ENCODE measurements at places on chromosomes 4 and X.
A peak's percentile ranks its signal among the peaks of the same experiment; 100 is the strongest.

DNA sequence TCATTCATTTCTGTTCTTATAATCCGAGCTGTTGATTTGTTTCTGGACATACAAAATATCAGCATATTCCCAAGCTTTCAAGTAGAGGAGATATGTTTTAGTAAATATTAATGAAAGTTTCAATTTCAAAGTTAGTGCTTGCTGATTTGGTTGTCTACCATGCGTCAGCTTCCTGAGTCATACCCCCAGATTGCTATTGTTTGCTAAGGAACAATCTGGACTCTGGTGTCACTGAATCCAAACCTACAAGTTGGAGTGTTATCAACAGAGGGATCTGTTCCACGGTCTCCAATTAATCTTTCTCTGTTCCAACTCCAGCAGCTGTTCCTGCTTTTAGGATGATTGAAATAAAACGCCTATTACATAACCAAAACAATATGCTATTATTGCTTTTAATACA, 96.1 kb upstream of the FAM9A start:
- no peak for DNase-seq

GRCh38 chr4:84484236-84484635, 14.9 kb downstream of the NKX6-1 start:
- DNase-seq = no peak

GRCh38 chr4:181877329-181877848, 365.8 kb upstream of the TENM3 start:
- no peak for DNase-seq

DNA sequence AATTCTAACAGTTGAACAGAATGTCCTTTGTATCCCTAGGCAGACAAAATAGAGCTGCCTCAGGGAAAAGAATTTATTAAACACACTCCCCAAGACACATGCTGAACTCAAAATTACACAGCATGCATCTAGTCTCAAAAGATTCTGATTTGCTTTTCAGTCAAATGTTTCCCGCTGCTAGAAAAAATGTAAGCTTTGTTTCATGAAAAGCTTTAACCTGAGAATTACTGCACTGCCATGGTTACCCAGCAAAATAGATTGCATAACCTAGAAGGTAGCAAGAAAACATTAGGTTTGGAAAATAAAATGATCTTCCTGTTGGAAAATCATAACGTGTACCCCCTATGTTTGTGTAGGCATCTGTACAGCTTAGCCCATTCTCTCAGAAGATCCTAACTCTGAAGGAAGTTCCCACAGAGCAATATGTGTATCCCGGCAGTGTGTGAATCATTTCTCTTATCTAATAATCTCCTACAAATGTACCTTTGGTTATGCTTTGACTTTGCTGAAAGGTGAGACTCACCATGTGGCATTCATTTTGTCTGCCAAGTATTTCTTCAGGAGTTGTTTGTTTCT, 646.9 kb downstream of the STPG2 start:
- DNase-seq = no peak

DNA sequence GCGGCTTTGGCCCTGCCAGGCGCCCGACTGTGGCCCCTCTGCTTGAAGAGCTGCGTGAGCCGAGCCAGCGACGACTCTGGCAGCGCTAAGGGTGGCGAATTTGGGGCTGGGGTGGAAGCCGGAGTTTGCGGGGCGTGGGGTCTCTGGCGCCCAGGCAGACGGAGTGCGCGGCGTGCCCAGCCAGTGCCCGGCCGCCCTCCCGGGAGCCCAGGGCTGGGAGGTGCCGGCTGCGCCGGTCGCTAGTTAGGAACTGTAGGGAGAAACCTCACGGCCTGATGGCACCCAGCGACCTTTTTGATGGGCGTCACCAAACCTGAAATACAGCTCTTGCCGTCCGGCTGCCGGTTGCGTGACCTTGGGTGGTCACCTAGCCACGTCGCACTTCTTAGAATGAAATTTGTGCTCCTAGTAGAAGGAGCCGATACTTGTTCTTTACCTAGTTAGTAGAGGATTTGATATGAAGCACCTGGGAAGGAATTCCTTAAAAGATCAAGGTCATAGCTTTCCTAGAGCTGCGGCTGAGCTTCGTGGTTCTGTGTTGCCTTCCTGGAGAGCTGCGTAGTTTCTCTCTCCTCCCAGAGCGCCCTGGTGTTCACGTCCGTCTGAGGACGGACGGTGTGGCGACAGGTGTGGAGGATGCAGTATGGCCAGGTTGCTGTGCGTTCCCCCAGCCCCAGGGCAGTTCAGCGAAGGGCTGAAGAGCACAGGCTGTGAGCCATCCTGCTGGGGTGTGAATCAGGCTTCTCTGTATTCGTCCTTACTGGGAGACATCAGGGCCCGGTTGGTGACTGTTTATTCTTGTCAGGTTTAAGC, 680 bp downstream of the MAEA start:
- DNase-seq = no peak

GRCh38 chrX:18709833-18710232, 2.4 kb downstream of the PPEF1 start:
- no peak for DNase-seq

- DNase-seq = no peak
These were observed 106.9 kb downstream of the C4orf51 start for GRCh38 chr4:145786830-145787229.

- no peak for DNase-seq
These were observed 49.7 kb upstream of the SFRP2 start for GRCh38 chr4:153838564-153838963.

DNA sequence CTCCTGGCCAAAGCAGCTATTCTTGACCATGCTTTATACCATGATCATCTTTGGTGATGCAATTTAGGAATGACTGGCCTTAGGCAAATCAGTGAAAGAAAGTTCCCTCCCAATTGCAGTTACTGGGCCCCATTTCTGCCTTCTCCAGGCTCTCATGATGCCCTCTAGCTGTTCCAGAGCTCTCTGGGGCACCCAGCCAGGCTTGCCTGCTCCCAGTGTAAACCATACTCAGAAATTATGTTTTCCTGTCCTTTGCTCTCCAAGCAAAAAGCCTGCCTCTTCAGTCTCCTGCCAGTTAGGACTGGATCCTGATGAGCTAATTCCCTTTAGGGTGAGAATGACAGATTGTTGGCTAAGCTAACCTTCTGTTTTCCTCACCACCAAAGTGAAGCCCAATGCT, 85.3 kb upstream of the RBPJ start:
- DNase-seq = peak; percentile 49

DNA sequence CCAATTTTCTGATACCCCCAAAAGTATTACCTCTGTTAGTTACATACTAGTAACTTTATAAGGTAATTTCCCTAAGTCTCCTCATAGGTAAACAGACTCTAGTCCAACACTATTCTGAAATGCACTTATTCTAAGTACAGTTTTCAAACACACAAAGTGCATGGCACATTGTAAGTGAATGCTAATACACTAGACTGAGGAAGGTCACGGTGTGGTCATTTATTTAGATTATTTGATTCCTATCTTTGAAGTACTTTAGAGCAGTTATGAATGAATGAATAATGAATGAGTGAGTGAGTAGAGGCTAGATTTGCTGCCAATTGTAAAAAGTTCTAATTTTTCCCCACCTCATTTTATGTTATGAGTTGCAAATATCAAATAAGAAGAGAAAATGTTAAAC, 132.8 kb upstream of the UGT8 start:
- DNase-seq = no peak

DNA sequence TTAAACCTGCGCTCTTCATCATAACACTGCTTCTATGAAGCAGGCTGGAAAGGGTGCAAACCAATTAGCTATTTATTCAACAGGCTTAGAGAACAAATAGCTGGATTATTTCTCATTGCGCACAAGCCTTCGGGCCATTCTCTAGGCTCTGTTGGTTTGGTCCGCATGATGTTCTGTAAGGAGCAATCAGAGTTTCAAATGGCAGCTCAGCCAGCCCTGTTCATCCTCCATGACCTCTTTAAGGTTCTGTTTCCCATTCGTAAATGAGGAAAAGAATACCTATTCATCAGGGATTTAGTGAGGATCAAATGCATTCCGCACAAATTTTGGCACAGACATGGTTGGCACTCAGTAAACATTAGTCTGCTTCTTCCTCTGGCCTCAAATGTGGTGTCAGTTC, 15.5 kb upstream of the GPM6A start:
- no peak for DNase-seq

- DNase-seq = no peak
These were observed 415.4 kb downstream of the SPRY1 start for GRCh38 chr4:123812066-123812390.

DNA sequence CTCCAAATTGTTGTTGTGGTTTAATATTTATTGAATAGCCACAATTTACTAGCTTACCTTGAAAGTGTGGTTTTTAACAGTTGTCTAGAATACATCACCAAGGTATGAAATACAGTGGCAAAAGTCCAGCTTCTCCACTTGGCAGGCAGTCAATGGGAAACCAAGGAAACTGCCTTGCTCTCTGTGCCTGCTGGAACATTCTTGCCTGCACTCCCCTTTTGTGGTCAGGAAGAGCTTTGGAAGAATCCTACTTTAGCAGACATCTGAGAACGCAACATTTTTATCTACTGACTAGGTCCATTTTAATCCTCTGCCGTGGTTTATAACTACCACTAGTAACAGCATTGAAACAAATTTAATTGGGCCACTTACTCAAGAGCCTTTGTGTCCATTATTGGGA, 64.5 kb downstream of the TENM3 start:
- peak; percentile 39 for DNase-seq

GRCh38 chr4:103692615-103693014, 27.2 kb downstream of the TACR3 start:
- no peak for DNase-seq

- no peak for DNase-seq
These were observed 112.5 kb downstream of the CFAP299 start for GRCh38 chr4:80448056-80448455.

DNA sequence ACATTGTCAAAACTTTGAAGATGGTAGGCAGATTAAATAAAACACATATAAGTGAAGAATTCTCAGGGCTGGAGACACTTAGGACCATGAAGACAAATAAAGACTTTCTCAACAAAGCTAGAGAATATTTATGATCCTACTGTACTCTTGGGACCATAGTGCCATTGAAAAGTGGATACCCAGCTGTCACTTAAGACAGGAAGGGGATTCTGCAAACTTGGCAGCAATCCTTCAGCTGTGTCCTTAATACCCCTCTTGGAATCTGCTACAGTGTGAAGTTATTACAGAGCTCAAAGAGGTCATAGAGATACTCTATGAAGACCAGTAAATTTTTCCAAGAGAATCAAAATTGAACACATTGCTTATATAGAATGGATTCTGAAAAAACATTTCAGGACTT, 24.3 kb downstream of the PDE5A start:
- DNase-seq = no peak

- no peak for DNase-seq
These were observed 738 bp upstream of the TSPAN5 start for GRCh38 chr4:98659106-98659592.

DNA sequence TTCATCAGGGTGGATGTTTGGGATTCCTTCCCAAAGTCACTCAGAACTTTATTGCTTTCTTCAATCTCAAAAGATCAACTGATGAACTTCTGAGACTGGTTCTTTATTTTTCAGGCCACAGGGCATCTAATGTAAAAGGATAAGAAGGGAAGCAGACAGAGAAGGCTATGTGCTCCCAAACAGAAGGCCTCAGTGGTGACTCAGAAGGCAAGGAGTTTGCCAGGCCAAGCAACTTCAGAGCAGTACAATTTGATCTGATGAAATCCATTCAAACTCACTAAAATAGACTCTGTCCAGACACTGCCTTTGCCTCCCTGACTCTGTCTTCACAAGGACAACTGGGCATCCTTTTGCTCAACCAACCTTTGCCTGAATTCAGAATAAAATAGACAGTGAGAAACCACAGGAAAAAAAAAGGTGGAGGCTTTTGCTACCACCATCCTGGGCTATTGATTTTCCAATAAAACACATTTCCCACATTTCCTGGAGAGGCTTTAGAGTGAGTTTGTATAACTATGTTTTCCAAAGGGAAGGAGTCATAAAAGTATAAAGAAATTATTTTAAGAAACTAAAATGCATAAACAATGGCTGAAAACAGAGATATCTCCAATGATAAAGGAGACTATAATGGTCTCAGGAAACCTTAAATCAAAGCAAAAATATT, 55.2 kb downstream of the ARHGEF6 start:
- DNase-seq = no peak

- no peak for DNase-seq
These were observed 28.9 kb downstream of the PDK3 start for GRCh38 chrX:24493740-24494581.

- DNase-seq = no peak
These were observed 129.8 kb downstream of the SORBS2 start for GRCh38 chr4:185682236-185682635.

DNA sequence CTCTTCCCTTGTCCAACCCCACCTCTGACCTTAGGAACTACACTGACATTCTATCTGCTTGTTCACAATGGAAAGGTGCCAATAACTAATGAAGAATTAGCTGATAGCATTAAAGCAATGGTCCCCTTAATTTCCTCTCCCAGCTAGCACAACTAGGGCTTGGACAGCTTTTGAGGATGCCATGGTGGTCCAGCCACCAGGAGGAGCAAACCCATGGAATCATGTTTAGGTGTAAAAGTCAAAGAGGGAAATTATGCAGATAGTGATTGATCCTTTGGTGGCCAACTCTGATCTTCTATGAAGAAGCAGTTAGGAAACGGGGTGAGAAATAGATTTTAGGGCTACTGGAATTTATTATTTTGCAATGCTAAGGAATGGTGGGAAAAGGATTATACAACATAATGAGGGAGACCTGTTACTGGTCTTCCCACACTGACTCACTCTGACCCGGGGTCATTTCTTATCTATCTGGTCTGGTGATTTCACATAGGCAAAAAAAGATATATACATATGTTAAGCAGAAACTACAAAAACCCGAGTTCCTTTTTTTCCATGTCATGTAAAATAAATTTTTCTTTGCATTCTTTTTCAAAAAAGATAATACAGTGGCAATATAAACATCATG, 45.8 kb upstream of the FBXW7 start:
- no peak for DNase-seq

GRCh38 chr4:150769845-150770244, 187.9 kb downstream of the MAB21L2 start:
- DNase-seq = no peak

- no peak for DNase-seq
These were observed 123.1 kb downstream of the AFF1 start for GRCh38 chr4:87057835-87058355.

DNA sequence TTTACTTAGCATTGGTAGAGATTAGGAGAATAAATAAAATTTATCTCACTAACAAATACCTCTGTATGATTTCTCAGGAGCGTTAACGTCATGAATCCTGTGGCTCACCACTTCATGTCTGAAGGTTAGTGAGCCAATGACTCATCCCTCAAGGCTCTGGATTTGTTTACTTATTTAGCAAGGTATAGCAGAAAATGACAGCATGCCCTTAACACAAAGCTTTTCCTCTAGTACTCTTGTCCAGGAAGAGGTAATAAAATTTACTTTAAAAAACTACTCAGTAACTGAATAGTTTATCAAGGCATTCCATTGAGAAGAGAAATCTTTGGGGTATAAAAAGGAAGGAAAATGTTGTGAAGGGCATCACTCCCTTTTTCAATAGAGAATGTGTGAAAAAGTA, 823.8 kb downstream of the CCSER1 start:
- no peak for DNase-seq

GRCh38 chr4:88697141-88697540, 488 bp downstream of the NAP1L5 start:
- DNase-seq = no peak

GRCh38 chr4:185304944-185305690, 90.6 kb downstream of the LRP2BP start:
- DNase-seq = no peak
